ENCODE measurements at places on chromosomes 6 and 20.

- DNase-seq, result no peak
These were observed 27.1 kb downstream of the LBP start for GRCh38 chr20:38373231-38373867.

DNA sequence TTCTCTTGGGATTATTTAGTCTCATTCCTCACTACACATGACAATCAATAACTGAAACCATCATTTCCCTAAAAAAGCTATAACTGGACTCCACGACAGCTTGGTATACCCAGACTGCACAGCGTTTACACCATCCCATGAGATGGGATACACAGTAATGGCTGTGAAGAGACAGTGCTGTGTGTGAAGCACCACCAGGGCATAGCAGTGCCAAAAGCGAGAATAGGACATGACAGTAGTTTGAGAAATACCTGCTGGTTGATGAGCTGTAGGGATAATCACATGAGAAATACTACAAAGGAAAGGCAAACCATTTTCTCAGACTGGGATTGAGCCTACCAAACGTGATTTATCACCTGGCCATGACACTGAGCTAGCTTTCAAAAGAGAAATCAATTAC, 22.4 kb upstream of the LYRM2 start:
- DNase-seq, result no peak

DNA sequence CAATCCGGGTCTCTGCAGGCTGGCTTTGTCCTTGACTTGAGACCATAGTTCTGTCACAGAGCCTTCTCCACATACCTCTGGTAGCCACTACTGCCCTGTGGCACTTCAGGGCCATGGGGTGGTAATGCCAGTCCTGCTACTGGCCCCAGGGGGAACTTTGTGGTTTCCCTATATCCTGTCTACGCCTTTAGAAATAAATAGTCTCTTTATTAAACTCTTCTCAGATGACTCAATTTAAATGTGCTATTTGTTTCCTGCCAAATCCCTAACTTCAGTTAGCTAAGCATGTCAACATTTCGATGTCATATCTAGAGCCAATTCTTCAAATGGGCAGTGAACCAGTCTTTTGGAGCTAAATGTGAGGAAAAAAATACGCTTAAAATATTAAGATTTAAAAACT, 60.1 kb downstream of the SEL1L2 start:
- DNase-seq, result no peak

GRCh38 chr6:110491644-110492317, 15.4 kb upstream of the SLC22A16 start:
- no peak for DNase-seq

DNA sequence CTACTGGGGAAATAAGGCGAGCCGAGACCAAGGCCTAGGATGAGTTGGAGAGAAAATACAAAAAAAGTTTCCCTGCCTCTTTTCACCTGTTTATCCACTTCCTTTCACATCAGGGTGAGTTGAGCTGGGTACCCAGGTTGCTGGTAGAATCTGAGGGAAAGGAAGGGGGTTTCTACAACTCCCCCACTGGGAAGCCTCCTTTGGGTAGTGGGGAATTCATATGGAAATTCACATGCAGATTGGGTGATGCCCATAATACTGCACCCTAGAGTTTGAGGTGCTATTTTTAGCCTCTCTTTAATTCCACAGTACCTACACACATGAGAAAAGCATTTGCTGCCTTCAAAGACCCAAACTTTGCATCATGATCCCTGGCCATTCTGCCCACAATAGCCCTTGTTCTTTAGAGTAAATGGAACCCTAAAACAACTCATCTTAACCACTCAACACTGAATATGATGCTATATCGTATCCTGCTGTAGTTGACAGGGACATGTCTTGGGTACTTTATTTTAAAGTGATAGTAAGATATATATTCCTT, 2.7 kb downstream of the OSTM1 start:
- no peak for DNase-seq

- no peak for DNase-seq
These were observed 2.7 kb downstream of the WRNIP1 start for GRCh38 chr6:2767657-2768524.

DNA sequence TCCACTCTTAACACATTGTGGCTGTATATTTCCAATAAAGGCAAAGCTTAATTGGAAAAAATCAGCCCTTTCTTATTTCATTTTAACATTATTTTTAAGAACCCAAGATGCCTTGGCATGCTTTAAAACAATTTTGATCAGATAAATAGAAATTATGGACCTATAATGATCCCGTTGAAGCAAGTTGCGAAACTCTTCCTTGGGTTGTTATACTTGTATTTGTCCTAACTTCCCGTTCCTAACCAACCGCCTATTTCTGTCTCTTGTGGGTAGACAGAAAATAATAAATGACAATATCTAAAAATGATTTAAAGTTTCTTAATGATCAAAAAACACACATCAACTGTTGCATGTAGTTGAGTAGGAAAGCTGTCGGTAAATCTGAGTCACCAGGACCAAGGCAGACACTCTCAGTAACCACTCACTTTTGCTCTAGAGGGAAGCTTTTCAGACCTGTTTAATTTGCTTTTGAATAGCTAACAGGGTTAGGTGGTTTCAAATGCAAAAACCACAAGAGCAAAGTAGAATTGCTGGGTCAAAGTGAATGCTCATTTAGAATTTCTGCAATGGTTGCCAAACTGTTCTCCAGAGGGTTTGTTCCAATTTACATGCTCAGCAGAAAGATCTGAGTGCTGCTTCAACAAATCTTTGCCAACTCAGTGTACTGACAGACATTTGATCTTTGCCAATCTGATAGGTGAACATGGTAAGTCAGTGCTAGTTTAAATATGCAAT, 34.2 kb upstream of the KCNK5 start:
- DNase-seq, result no peak

- DNase-seq, result no peak
These were observed 46.3 kb upstream of the STXBP5 start for GRCh38 chr6:147157930-147158329.

DNA sequence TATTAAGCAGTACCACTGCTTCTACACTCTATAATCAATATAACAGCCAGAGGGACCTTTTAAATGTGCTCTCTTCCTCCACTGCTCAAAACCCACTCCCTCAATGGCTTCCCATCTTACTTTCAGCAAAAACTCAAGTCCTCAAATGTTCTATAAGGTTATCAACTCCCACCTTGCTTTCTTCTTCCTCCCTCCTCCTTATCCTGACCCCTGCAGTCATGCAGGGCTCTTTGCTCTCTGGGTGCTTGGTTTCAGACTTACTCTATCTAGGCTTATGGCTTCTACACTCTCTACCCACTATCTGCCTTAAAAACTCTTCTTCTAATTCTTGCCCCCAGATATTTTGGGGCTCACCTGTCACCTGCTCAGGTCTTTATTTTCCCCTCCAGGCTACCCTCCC, 5.3 kb downstream of the ARHGAP18 start:
- DNase-seq, result no peak

DNA sequence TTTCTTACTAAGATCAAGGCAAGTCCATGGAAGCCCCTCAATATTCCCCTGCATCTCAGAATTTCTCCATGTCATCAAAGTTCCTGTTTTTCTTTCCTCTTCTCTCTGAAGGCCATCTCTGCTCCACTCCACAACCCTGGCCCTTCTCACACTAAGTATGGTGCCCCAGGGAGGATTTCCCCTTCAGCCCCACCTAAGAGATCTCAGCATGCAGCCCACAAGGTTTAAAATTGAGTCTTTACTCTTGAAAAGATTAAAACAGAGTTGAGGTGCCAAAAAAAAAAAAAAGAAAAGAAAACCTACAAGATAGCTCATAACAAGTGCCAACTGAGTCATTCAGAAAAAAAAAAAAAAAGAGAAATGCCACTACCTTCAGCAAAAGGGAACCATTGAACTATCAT, 36.5 kb upstream of the TNFAIP3 start:
- DNase-seq, result no peak

GRCh38 chr6:127533011-127533410, 13.9 kb upstream of the MTCL3 start:
- no peak for DNase-seq

DNA sequence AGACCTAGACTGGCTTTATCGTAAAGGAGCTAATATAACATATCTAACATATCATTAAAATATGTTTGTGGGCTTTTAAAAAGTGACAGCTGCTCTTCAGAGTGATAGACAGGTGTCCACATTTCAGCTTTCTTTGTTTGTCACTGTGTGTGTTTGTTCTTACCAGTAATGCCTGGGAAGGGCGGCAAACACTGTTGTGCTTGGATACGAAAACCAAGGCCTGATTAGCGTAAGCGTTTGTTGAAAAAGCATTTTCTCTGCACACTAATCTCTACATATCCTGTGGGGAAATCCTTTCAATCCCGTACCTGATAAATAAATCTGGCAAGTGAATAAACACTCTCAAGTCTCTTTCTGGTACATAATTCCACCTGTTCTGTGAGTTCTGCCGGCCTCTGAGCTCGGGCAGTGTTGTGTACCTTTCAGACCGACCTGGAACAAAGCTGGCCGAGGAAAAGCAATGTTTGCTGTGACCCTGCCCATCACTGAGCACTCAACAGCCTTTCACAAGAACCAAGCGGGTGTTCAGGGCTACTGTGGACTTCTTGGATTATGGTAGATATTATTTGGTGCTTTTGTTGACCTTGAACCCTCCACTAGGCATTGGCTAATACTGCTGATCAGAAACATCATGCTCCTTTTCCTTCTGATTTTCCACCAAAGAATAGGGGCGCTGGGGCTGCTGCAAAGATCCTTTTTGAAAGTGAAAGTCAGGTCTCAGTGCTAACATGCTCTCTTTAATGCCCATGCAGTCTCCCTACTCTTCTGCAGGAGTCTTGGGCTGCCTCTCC, 100.4 kb downstream of the CD83 start:
- no peak for DNase-seq

- no peak for DNase-seq
These were observed 145.7 kb downstream of the CFAP61 start for GRCh38 chr20:20198011-20198410.

DNA sequence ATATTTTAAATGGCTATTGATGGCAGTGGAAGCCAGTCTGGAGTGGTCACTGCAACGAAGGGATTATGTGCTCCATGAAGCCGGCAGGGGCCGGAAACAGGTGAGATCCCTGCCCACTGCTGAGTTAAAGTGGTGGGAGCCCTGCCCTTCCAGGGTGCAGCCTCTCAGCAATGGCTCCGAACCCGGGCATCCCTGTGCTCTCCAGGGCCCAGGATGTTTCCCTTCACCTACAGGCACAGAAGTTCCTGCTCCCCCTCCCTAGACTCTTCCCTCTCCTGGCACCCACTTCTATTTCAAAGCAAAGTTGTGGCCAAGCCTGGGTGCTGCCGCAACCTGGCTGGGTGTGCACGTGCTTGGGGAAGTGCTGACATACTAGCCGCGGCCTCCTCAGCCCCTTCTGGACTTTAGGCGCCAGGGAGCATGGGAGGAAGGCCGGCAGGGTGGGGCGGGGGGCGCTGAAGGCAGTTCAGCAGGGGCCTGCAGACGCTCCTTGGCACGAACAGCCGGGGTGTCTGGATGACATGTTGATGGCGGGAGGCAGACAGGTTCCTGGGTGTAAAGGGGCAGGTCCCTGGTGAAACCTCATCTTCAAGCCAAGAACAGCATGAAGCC, 452.3 kb downstream of the HTR1B start:
- DNase-seq, result no peak

GRCh38 chr6:68059899-68060298, 575.2 kb upstream of the ADGRB3 start:
- DNase-seq, result no peak
